T-helper 17 cell (primary cell): ENCODE measurements at places on chromosomes 5 and 9.
A peak's percentile ranks its signal among the peaks of the same experiment; 100 is the strongest.

DNA sequence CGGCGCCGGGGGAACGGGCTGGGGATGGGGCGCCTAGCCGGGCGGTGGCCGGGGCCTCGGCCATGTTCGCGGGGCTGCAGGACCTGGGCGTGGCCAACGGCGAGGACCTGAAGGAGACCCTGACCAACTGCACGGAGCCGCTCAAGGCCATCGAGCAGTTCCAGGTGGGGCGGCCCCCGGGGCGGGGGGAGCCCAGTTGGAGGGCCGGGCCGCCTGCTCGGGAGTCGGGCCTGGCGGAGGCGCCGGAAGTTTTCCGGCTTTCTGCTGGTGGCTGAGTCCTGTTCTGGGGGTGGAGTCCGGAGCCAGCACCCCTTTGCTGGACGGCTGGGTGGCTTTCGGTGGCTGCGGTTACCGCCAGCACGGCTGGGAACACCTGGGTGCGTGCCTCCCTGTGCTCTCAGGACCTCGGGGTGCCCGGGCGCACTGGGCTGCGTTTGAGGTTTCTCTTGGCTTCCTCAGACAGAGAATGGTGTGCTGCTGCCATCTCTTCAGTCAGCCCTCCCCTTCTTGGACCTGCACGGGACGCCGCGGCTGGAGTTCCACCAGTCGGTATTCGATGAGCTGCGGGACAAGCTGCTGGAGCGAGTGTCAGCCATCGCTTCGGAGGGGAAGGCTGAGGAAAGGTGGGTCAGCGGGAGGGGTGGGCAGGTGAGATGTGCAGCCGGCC lies 454 bp downstream of the NELFB start:
- H3K36me3 ChIP-seq = no peaks in the 10 kb centered on the region
- DNase-seq = no peak
- peak overlapping the region; percentile 56 for H3K27ac ChIP-seq
- peak overlapping the region; percentile 88 for H3K4me3 ChIP-seq
- H3K27me3 ChIP-seq = no peaks in the 10 kb centered on the region

GRCh38 chr5:127608077-127608660 lies 40.7 kb upstream of the CTXN3 start:
- peaks cover 2% of the 10 kb centered on the region for H3K4me1 ChIP-seq
- H3K36me3 ChIP-seq = peaks cover 3% of the 10 kb centered on the region

GRCh38 chr9:99360026-99360425 lies 137.9 kb downstream of the SEC61B start:
- H3K27ac ChIP-seq = no peak overlapping the region
- peaks cover 63% of the 10 kb centered on the region for H3K27me3 ChIP-seq
- no peak overlapping the region for H3K4me3 ChIP-seq
- H3K4me1 ChIP-seq = peaks cover 12% of the 10 kb centered on the region
- no peak for DNase-seq

GRCh38 chr5:172486451-172486850 lies 32.1 kb upstream of the SH3PXD2B start:
- no peak for DNase-seq
- peaks cover 33% of the 10 kb centered on the region for H3K27me3 ChIP-seq
- H3K4me1 ChIP-seq = peaks cover 3% of the 10 kb centered on the region
- H3K27ac ChIP-seq = no peak overlapping the region
- no peak overlapping the region for H3K4me3 ChIP-seq

GRCh38 chr5:16612007-16612406 lies 4.8 kb downstream of the RETREG1 start:
- no peak for DNase-seq
- H3K4me3 ChIP-seq = no peak overlapping the region
- no peaks in the 10 kb centered on the region for H3K27me3 ChIP-seq
- H3K36me3 ChIP-seq = peaks cover 9% of the 10 kb centered on the region
- peaks cover 50% of the 10 kb centered on the region for H3K4me1 ChIP-seq

DNA sequence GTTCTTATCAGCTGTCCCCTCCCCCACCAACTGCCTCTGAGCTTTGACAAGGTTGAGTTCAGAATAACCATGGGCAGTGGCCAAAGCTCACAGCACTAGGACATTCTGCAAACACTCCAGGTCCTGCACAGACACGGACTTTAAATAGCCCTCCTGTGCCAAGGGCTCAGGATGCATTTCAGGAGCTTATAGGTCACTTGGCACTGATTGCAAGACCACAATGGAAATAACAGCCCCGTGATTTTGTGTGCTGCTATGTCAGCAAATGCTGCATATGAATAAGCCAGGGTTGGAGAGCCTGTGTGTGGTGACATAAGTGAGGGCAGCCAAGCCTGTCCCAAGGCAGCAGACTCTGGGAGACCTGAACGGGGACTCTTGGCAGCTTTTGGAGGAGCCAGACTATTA lies 150.7 kb downstream of the DMRT2 start:
- H3K4me1 ChIP-seq = no peaks in the 10 kb centered on the region
- DNase-seq = no peak

- peaks cover 11% of the 10 kb centered on the region for H3K36me3 ChIP-seq
- H3K4me1 ChIP-seq = peaks cover 10% of the 10 kb centered on the region
- DNase-seq = no peak
- H3K4me3 ChIP-seq = peak overlapping the region; percentile 58
- H3K27me3 ChIP-seq = no peaks in the 10 kb centered on the region
Observed at GRCh38 chr5:143213851-143214363, 189.6 kb downstream of the NR3C1 start.

GRCh38 chr9:8732367-8733075 lies 932.9 kb upstream of the DMAC1 start:
- H3K27me3 ChIP-seq = peaks cover 33% of the 10 kb centered on the region
- H3K4me3 ChIP-seq = no peak overlapping the region
- H3K36me3 ChIP-seq = no peaks in the 10 kb centered on the region
- H3K27ac ChIP-seq = no peak overlapping the region
- no peaks in the 10 kb centered on the region for H3K4me1 ChIP-seq
- DNase-seq = no peak
